Activated CD8-positive, alpha-beta T cell treated with anti-CD3 and anti-CD28 coated beads, Interleukin-2, amount 10 ng/mL, durations not matched to agents 7 days and 5 days (primary cell): ENCODE measurements at places on chromosomes 5 and 9. TPM values are rescaled to one million over a fixed set of nuclear protein-coding genes. Genes with fewer than 3 reads are reported as not detected.

Gene GFI1B
- not detected for total RNA-seq

Gene MAP1B
- total RNA-seq, result not detected

Gene GPR151
- not detected for total RNA-seq

- DNase-seq, result no peak
Measured at GRCh38 chr9:125103770-125104460, 39.4 kb downstream of the SCAI start.

GRCh38 chr5:115262011-115262320, 711 bp downstream of the PGGT1B start:
- DNase-seq, result no peak

- DNase-seq, result no peak
Measured at GRCh38 chr5:83220331-83220730, 143.0 kb downstream of the XRCC4 start.

DNA sequence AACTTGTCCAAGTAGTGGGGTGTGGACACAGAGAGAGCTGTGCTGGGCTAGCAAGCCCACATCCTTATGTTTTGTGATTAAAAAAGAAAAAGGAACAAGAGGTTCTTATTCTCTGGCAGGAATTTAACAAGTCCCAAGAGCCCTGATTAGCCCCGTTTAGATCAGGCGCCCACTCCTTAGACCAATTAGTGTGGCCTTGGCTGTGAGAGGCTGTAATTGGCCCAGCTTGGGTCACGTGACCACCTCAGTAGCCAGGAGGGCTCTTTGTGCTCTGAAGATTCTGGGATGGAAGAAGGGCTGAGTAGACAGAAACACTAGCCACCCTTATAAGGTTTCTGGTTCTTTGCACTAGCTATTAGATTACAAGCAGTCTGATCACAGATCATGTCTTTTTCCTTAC, 31.1 kb downstream of the GCNT4 start:
- DNase-seq, result no peak

GRCh38 chr5:159324102-159324755, 6.1 kb downstream of the IL12B start:
- DNase-seq, result no peak

GRCh38 chr5:105803431-105803830, 1867.3 kb downstream of the EFNA5 start:
- DNase-seq, result no peak

- no peak for DNase-seq
Measured at GRCh38 chr9:93346231-93347112, 105.0 kb upstream of the FAM120A start.

DNA sequence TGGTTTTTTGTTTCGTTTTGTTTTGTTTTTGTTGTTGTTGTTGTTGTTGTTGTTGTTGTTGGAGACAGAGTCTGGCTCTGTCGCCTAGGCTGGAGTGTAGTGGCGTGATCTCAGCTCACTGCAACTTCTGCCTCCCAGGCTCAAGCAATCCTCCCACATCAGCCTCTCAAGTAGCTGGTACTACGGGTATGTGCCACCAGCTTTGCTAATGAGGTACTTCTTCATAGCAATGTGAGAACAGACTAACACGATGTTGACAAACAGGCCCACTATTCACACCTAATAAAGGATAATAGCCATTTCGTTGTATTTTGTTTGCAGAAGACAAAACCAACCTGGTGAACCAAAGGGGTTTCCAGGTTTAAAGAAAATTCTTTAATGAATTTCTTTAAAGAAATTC, 130.9 kb downstream of the DIRAS2 start:
- no peak for DNase-seq

DNA sequence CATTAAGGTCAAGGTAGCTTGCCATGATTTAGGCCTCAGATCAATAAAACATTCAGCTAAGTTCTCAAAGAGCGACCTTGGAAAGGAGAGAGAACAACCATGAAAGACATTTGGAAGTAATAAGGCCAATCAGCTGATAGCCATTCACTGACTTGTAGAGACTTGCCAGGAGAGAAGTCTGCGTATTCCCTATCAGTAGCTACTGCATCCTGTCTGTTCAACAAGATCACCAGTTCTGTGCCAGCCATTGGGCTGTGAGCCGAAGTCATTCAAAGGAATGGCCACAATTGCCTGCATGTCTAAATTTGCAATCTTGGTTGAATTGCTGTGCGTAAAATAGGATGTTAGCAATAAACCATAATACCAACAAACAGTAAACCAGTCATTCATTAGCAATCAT, 219.8 kb downstream of the FBXL7 start:
- DNase-seq, result no peak

DNA sequence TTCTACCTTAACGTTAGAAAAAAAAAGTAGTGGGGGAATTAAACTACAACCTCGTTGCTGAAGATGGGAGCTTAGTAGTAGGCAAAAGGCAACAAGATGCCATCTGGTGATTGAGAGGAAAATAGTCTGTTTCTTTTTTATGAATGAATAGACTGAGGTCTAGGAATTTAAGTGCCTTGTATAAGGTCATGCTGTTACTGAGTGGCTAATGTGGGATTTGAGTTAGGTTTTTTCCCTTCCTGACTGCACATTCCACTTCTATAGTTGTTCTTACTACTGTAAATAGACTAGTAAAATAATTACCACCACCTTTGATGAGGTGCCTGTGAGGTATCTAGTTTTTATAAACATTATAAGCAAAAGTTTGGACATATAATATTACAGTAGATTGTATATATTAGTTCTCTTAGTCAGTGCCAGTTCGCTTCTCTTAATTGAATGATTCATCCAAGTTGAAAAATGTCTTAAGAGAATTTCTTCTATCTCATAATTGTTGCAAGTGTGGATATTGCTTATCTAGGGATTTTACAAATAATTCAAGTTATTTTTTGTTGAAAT, 19.1 kb downstream of the FSD1L start:
- DNase-seq, result no peak

DNA sequence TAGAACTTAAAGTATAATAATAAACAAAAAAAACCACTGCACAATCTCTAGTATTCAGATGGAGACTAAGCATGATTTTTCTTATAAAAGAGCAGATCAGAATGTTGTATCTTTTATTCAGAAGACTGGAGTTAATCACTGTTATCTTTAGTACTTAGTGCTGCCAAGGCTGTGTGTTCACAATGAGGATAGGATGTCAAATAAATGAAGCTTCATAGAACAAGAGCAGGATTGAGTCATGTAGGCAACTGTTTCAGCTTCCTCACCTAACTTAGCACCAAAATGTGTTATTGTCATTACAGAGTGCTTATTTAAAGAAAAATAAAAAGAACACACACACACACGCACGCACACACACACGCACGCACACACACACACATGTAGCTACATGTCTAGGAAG, 58.1 kb upstream of the CDKN2B start:
- no peak for DNase-seq

- DNase-seq, result no peak
Measured at GRCh38 chr9:38432922-38433510, 8.8 kb upstream of the IGFBPL1 start.

GRCh38 chr5:39238366-39239105, 19.2 kb upstream of the FYB1 start:
- no peak for DNase-seq

DNA sequence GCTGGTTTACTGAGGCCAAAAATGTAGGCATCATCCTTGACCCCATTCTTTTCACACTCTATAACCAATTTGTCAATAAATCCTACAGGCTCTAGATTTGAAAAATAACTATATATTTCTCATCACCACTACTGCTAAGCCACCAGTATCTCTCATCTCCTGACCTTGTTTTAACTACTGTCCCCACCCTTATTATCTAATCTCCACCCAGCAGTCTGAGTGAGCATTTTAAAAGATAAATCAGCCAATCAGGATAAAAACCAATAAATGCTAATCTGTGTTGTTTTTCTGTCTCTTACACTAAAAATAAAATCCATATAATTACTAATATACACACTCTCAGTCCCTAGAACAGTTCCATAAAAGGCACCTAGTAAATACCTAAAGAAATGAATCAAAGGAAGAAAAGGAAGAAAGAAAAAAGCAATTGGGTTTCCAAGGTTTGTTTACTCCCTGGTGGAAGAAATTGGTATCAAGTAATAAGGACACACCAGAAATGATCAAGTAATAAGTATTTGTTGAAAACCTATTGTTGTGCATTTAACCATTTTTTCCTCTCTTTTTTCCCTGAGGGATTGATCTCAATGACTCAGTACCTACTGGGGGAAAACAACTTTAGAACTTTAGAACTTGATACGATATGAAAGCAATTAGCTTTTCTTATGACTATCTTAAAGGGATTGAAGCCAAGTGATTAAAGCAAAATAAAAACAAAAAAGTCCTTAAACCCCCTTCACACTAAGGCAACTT, 19.3 kb downstream of the MRPS27 start:
- no peak for DNase-seq

- no peak for DNase-seq
Measured at GRCh38 chr5:88955403-88955802, 72.4 kb upstream of the MEF2C start.

DNA sequence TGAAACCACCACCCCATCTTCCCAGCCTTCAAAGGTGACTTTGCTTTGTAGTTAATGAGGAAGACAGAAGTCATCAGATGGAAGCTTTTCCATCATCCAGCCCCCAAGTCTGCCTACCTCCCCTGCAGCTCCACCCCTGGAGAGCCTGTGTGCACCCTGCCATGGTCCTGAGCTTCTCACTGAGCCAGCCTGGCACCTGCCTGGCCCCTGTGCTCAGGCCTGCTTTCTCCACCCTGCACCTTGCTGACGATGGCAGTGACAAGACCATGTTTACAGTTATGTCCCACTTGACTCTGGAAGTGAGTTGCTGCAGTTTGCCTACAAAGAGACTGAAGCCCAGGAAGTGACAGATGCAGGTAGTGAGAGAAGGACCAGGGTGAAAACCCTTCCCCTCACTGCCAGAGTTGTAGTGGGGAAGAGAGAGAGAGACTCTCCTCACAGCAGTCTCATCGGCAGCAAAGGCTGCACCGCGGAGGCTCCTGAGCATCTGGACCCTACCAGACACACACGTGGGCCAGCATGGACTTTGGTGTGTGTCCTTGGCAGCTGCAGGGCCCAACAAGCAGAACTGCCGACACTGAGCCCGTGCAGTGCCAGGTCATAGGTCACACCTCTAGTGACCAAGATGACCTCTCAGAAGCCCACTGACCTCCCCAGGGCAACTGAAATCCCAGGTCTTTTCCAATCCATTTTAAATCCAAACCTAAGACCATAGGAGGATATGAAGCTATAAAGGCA, 107.1 kb downstream of the CACNA1B start:
- no peak for DNase-seq

DNA sequence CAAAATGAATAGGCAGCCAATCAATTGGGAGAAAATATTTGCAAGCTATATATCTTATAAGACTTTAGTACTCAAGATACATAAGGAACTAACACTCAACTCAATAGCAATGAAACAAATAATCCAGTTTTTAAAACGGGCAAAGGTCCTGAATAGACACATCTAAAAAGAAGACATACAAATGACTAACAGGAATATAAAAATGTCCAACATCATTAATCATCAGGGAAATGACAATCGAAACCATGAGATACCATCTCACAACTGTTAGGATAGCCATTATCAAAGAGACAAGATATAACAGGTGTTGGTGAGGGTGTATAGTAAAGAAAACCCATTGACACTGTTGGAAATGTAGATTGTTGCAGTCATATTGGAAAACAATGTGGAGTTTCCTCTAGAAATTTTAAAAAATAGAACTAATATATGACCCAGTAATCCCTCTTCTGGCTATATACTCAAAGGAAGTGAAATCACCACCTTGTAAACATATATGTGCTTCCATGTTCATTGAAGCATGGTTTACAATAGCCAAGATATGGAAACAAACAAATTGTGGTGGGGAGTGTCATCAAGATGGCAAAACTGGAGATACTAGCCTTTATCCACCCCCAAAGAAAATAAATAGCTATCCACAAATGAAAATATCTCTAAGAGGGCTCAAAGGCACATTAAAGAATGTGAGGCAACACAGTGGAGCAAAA, 13.9 kb upstream of the BTNL3 start:
- DNase-seq, result no peak

DNA sequence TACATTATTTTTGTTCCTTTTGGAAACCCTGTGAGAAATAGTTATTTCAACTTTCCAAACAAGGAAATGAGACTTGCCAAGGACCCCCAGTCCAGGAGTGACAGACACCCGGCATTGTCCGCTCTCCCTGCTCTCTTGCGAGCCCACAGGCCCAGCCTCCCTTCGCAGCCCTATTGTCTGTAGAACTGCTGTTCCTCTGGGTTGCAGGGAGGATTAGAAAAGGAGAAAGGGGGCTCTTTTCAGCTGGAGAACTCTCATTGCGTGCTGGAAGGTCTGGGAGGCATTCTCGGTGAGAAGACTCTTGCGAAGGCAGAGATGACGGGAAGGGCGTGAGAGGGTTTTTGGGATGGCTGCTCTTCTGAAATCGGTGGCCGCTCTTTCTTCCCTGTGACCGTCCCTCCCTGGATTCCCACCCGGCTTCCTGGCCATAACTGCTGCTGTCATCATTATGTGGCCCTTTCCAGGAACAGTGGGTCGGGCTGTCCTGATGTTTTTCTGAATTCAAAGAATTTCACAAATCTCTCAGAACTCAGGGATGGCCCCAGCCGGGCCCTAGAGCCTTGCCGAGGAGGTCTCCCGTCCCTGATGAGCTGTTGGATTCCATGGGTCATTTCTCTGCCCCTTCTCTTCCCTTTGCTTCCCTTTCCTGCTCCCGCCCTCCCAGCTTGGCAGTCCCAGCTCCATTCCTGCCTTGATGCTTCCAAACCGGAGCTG, 29.8 kb downstream of the STC2 start:
- no peak for DNase-seq
